ENCODE measurements at places on chromosomes 12 and 14.

DNA sequence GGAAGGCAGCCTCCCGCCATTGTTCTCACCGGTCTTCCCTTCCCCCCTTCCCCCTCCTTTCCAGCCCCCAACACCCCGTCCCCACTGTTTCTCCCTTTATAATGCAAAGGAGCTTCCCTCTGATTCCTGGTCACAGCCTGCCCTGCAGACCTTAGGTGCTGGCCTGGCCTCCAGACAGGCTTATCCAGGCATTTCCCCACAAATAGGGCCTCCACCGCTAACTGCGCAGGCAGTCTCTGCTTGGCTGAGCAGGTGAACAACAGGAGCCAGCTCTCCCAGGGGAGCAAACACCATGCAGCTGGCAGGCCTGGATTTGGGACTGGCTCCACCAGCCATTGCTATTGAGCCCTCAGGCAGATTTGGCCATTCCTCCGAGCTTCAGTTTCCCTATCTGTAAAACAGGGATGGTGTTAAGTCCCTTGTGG lies 46.0 kb downstream of the SMIM41 start:
- DNase-seq, result no peak

GRCh38 chr14:59187802-59188460 lies 536 bp upstream of the DAAM1 start:
- DNase-seq, result peak; percentile 33

- DNase-seq, result no peak
Observed at GRCh38 chr14:85252011-85252410, 277.9 kb upstream of the FLRT2 start.

DNA sequence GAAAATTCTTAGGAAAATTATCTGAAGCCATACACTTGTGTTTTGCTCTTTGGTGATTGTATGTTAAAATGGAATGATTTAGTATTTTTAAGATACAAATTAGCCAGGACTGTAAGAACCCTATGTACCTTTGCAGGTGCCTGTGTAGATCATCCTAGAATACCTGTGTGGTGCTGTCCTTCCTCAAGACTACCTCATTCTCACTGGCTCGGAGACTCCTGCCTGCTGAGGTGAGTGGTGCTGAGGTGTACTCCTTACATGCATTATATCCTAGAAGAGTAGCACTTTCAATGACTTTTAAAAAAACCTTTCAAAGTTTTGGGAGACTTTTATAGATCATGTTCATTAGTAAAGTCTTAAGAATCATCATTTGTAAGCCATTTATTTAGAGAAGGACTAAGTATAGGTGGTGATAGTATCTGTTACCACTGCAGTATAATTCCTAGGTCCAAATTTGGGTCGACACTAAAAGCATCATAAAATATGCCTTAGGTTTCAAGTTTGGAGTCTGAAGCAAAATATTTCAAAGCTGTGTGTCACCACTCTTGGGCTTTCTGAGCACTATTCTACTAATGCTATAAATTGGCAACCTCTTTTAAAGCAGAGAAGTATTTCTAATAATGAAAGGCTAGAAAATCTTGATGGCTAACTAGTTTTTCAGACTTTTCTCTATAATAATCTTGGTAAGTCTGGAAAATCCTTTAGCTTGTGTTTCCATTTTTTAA lies 36.6 kb downstream of the RASSF8 start:
- no peak for DNase-seq

- DNase-seq, result no peak
Observed at GRCh38 chr12:40662366-40662765, 29.9 kb upstream of the CNTN1 start.

DNA sequence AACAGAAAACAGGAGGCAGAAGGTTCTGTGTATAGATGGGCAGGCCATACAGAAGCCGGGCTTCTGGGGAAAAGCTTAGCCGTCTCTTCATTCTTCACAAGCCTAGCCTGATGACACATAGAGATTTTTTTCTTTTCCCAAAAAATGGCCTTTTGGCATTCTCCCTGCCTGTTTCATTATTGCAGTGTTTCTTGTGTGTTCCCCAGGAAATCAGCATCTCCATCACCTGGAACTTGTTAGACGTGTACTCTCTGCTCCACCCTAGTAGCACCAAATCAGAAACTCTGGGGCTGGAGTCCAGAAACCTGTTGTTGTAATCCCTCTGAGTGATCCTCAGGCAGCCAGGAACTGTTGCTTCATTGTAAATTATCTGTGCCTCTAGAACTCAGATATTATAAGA lies 388.1 kb downstream of the CCDC91 start:
- no peak for DNase-seq

DNA sequence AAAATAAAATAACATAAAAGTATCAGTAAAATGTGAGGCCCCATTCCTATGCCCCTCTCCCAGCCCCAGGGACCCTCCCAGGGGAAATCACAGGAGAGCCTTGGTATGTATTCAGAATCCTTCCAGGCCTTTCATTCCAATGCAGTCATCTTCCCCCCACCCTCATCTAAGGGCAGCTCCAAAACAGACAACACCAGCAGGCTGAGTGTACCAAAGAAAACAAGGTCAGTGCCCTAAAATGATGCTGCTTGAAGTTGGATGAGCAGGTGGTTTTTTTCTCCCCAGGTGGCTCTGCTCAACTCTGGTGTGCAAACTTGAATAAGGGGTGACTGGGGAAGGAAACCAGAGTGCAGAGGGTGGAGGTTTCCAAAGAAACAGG lies 56.2 kb downstream of the TSPAN9 start:
- DNase-seq, result no peak

- no peak for DNase-seq
Observed at GRCh38 chr12:52195065-52195730, 3.4 kb upstream of the KRT80 start.

DNA sequence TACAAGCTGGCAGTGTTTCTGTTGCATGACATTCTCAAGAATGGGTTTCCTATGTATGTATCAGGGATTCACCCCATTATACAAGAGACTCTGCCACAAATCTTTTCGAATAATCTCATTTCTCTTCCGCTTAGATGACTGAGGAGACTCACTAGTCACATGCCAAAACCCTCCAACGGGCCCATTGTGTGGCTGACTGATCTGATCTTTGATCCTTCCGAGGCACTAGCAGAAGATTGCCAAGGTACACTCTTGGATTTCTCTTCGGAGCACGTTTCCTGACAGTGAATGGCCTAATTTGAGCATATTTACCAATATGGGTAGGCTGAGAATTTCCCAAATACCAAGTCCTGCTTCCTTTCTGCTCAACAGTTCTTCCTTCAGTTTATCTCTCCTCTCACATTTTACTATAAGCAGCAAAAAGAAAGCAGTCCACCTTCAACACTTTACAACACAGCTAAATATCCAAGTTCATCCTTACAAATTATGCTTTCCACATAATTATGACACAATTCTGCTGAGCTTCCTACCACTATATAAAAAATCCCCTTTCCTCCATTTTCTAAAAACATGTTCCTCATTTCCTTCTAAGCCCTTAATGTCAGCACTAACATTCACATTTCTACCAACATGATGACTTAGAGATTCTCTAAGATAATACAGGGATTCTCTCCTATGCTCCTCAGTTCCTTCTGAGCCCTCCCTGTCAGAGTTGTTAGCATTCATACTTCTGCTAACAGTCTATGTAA lies 11.0 kb downstream of the PRPH start:
- DNase-seq, result no peak

DNA sequence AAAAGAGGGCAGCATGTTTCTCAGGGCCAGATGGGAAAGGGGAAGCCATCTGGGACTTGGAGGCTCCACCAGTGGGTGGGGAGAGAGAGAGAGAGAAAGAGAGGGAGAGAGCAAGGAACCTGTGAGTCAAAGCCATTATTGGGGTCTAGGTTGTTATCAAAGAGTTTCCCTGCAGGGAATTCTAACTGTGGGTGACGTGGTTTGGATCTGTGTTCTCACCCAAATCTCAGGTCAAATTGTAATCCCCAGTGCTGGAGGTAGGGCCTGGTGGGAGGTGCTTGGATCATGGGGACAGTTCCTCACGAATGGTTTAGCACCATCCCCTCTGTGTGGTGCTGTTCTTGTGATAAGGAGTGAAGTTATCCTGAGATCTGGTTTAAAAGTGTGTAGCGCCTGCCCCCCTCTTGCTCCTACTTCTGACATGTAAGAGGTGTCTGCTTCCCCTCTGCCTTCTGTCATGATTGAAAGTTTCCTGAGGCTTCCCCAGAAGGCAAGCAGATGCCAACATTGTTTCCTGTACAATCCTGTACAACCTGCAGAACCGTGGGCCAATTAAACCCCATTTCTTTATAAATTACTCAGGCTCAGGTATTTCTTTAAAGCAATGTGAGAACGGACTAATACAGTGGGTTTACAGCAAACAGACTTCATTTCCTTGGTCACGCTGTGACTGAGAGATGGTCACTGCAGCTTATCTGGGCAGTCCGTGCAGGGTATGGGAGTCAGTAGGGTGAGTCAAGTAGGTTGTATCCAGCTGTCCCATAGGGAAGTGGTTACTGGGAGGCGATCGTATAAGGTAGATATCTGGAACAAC lies 52.4 kb downstream of the CCDC91 start:
- DNase-seq, result no peak

GRCh38 chr12:11853126-11853525 lies 203.7 kb downstream of the ETV6 start:
- no peak for DNase-seq

- no peak for DNase-seq
Observed at GRCh38 chr14:100677152-100677551, 49.5 kb upstream of the DLK1 start.

- DNase-seq, result no peak
Observed at GRCh38 chr12:90618586-90618985, 336.4 kb downstream of the CCER1 start.

DNA sequence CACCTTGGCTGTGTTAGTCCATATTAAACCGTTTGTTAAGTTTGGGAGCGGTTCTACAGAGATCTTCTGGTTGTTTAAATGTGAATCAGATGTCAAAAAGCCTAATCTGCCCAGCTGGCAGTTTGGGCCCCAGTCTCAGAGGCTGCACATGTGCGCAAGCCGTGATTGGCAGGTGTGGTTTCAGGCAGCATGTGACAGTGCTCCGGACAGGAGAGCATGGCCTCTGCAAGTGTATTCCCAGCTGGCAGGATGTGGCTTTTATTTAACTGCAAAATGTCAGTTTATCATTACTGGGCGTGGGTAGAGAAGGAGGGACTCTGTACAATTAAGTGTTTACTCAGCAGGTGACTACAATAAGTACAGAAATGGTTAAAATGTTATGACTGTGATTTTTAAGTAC lies 77.5 kb downstream of the PELI2 start:
- DNase-seq, result no peak

GRCh38 chr12:57522887-57523705 lies 472 bp downstream of the MBD6 start:
- DNase-seq, result peak; percentile 53

- no peak for DNase-seq
Observed at GRCh38 chr12:70628701-70629480, 8.3 kb downstream of the PTPRB start.

- no peak for DNase-seq
Observed at GRCh38 chr12:25056011-25056410, 107.1 kb upstream of the BCAT1 start.

GRCh38 chr14:97410667-97411620 lies 613.8 kb downstream of the VRK1 start:
- DNase-seq, result no peak

DNA sequence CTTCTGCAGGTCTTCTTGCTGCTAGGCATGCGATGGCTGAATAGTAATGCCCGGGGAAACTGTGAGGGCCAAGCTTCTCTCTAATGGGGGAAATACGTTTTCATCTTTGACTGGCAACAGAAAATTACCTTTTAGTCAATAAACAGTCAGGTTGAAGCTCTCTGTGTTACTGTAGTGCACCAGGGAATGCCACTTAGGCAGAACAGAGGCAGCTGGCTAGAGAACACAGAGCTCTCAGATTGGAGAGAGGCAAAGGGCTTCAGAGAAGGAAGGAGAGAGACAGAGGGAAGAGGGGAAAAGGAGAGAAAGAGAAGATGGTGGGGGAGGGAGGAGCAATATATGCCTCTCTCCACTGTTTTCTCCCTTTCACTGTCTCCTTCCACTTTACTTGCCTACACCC lies 6.7 kb downstream of the HSD17B6 start:
- no peak for DNase-seq

GRCh38 chr14:66395300-66395699 lies 90.9 kb upstream of the CCDC196 start:
- DNase-seq, result no peak

GRCh38 chr14:58946431-58946830 lies 242.0 kb upstream of the DAAM1 start:
- DNase-seq, result no peak

- no peak for DNase-seq
Observed at GRCh38 chr12:31007636-31008175, 66.0 kb upstream of the DDX11 start.

DNA sequence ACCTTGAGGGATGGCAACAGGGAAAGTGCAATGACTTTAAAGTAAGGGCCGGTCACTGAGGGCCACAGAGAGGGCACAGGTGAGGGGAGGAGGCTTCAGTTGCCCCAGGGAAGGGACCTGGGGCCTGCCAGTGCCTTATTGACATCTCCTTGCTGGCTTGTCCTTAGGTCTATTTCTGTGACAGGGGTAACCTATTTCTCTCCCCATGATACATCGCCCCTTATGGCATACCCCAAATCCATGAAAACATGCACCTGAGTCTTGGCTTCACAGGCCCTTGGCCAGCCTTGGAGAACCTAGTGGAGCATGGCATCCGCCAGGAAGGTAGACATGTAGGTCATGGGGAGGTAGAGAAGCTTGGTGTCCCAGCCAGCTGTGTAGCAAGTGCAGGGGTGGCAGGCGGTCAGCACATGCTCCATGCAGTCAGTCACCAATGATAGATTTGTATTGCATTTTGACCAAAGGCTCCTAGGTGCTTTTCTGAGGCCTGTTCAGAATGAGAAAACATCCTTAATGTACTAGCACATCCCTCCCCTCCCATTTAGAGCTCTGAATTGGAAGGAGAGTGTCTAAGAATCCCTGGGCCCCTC lies 23.6 kb upstream of the RDH16 start:
- DNase-seq, result no peak

GRCh38 chr12:121304306-121304705 lies 7.8 kb upstream of the CAMKK2 start:
- DNase-seq, result no peak

GRCh38 chr14:32350020-32350419 lies 20.9 kb downstream of the AKAP6 start:
- DNase-seq, result no peak

DNA sequence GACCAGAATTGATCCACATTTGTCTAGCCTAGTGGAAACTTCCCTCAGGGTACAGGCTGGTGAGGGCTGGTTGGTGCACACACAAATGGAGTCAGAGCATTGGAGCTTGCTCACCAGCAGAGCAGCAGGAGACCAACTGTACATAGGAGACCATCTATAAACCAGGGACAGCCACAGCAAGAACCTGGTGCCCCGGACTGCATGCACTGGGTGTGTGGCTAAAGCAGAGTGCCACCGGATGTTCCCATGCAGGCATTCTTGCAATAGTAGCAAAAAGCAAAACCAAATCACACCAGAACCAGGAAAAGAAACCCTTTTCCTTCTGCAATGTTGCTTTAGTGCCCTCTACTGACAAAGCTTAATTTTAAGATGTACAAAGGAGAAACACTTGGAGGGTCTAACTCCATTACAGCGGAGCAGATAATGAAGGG lies 136.4 kb downstream of the MDGA2 start:
- DNase-seq, result no peak

Measured in T-helper 9 cell (primary cell).